NCI-H82 (cell line): ENCODE measurements at places on chromosomes 2 and 18.

DNA sequence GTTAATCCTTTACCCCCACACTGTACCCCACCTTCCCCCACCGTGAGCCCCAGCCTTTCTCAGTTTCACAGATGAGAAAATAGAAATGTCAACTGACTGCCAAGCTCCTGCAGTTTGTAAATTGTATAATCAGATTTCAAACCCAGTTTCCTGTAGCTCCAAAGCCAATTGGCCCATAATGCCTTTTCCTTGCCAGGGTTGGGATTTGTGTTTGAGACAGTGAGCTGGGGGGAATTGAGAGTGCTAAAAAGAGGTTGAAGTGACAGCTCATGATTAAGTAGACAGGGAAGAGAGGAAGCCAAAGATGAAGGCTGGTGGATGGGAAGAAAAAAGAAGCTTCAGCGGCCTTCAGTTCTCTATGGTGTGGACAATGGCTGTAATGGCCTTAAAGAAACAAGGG is 10.7 kb downstream of the OSBPL6 start:
- peak; percentile 90 for DNase-seq

- peak; percentile 31 for DNase-seq
Measured at GRCh38 chr18:9943311-9943710, 29.5 kb downstream of the VAPA start.

GRCh38 chr2:241797441-241798080 is 11.4 kb upstream of the NEU4 start:
- no peak for DNase-seq

GRCh38 chr18:49045585-49045984 is 94.8 kb upstream of the SMAD7 start:
- no peak for DNase-seq

DNA sequence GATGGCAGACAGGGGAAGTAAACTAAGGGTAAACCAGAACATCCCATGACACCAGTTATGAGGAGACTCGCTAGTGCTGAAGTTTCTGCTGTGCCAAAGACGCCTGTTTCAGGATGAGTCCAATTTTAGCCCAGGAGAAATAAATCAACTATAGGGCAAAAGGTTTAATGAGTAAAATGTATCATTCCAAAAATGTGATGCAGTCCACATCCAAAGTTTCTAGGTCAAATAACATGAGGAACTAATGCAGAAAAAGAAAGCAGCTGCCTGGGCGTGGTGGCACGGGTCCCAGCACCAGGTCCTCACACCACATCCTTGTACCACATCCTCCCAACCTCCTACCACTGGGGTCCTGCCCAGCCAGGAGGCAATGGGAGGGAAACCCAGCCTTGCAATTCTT is 126.9 kb upstream of the CTAGE1 start:
- DNase-seq, result no peak

DNA sequence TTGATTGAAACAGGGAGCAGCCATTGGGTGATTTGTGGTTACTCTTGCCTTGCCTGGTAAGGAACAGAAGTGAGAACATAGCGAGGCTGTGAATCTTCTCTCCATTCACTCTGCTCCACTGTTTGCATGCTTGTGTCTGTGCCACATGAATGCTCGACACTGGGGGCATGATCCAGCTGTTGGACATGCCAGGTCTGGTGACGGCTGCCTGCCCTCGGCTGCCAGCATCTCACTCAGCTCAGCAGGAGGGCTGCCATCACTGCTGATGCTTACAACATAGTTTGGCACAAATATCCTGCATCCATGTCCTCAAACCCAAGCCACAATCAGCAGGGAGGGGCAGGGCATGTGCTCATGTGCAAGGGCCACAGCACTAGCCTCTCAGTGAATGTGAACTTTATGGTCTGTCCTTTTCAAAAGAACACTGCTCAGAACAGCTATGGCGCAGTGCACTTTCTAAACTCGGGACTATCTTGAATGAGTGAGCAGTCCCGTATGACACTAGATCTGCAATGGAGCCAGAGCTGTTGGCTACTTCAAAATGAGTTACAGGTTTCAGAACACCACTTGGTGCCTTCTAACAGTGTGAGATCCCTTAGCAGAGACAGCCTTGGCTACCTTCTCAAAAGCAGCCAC is 126.3 kb downstream of the NRP2 start:
- no peak for DNase-seq
